ENCODE measurements at places on chromosomes 4 and X.

DNA sequence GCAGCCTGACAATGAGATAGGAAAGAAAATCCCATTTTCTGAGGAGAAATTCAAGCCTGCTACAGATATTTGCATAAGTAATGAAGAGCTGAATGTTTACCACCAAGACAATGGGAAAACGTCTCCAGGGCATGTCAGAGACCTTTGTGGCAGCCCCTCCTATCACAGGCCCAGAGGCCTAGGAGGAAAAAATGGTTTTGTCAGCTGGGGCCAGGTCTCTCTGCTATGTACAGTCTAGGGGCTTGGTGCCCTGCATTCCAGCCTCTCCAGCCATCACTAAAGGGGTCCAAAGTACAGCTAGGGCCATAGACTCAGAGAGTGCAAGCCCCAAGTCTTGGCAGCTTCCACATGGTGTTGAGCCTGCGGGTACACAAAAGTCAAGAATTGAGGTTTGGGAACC is 361.6 kb upstream of the ANXA10 start:
- no peak for DNase-seq

DNA sequence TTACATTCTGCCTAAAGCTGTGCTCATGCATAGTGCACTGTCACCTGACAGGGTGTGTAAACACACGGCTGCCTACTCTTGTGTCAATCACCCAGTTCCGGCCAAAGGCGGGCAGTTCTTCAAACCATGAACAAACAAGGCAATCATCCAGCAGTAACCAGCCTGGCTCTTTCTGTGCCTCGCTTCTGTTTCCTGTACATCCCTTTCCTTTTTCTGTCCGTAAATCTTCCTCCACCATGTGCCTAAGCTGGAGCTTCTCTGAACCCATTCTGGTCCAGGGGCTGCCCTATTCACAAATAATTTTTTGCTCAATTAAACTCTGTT is 60.8 kb upstream of the CBR4 start:
- no peak for DNase-seq

DNA sequence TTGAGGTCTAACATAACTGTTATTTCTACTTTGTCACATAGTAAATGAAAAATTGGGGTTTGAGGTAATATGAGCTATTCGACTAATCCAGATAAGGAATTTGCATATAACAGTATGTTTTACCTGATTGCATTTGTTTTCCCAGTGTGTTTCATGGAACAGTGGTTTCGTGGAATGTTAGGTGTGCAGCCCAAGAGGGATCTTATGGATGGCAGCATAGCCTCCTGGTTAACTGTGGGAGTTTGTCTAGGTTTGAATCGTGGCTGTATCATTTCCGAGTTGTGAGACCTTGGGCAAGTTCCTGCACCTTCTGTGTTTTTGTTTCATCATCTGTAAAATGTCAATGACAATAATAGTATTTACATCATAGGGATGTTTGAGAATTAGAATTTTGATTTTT is 7.9 kb downstream of the BMPR1B start:
- DNase-seq: no peak

DNA sequence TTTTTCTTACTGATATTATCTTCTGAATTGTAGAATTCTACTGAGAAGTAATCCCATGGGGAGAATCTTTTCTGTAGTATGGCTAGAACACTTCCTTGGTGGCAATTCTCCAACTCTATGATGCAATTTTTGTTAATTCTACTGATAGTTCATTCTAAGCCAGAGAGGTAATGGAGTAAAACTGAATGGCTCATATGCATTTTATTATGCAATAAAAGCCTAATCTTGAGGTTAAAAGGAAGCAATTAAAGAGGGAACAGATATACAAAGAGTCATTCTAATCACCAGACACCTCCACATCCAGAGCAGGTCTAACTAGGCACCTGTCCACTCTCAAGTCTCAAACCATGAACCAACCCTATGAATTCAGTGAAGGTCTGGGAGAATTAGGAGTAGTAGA is 9.7 kb downstream of the RAP2C start:
- DNase-seq: no peak

- no peak for DNase-seq
Observed at GRCh38 chr4:43380093-43380492, 487.6 kb downstream of the GRXCR1 start.

- no peak for DNase-seq
Observed at GRCh38 chr4:158202481-158202880, 7.8 kb upstream of the TMEM144 start.

DNA sequence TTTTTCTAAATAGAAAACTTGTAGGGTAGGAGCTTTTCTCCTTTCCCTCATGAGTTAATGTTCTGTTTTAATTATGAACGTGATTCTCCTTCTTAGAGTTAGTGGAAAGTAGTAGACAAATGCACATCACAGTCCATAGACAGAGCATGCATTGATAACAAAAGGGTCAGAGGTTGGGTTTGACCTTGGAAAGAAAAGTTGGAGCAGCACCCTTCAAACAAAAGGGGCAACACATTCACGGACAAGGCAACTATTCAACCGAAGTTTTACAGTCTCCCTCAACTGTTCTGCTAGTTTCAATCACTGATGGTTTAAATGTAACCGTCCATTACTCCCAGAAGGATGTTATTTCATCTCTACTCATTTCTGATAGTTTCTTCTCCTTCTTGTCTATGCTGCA is 103.4 kb upstream of the MAOA start:
- no peak for DNase-seq

DNA sequence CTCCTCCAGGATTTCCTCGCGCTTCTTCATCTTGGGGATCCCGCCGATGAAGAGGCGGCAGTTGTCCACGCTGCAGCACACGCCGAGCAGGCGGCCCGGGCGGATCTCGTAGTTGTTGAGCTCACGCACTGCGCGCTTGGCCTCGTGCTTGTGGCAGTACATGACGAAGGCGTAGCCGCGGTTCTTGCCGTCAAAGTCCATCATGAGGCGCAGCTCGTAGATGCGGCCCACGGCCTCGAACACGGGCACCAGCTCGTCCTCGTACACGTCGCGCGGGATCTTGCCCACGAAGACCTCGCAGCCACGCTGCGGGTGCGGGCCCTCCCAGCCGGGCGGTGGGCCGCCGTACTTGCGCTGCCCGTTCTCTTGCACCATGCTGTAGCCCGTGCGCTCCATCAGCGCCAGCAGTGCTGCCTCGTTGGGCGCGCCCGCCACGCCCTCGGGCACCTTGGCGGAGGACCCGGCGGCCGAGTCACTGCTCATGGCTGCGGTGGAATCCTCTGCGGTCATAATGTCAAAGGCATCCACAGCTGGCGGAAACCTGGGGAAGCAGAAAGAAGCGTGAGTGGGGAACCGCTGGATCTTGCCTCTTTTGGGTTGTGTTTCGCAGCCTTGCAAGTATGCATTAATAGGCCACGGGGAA is 103.4 kb downstream of the CHRNA9 start:
- no peak for DNase-seq

GRCh38 chr4:108794136-108794535 is 31.3 kb upstream of the ETNPPL start:
- no peak for DNase-seq

GRCh38 chr4:184024637-184025036 is 119.5 kb downstream of the STOX2 start:
- DNase-seq: no peak

DNA sequence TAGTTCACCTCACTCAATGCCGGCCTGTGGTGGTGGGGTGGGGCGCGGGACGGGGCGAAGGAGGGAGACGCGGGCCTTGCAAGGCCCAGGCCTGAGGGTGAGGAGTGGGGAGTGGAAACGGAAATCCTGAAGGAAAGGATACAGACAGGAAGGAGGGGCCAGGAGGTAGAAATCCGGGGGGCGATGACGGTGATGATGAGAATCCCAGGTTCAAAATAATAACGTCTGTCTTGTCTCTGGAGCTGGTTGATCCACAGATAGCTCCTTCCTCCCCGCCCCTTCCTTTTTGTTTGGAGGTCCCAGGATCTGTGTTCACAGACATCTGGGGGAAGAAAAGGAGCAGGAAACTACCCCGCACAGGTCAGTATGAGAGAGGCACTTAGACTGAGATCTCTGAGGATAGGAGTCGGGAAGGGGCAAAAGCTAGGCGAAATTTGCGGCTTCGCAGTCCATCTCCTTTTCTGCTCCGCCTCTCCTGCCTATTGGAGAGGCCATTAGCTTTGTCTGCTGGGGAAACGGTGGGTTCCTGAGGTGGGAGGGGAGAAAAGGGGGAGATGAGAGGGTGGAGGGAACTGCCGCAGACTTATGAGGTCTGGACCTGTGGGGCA is 746 bp downstream of the TCEAL7 start:
- DNase-seq: no peak

DNA sequence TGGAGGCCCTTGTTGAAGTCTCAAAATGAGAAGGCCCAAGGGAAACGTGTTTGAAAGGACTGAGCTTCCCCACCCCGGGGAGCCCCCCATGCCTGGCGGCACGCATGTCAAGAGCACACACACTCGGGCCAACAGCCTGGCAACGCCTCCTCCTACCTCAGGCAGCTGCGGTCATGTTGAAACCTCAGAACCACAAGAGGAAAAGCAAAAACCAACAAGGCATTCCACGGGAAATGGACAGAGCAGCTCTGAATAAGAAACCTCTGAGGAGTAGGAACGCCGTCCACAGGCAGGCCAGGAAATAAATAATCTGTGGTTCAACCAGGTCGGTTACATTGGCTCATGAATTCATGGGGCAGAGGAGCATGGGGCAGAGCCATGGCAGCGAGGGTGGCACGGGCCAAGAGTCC is 95.7 kb upstream of the AFAP1 start:
- DNase-seq: no peak

GRCh38 chrX:117973110-117973807 is 143.4 kb downstream of the KLHL13 start:
- no peak for DNase-seq

Data from GM19239 (cell line).